Adrenal gland (tissue), 19 donors: ENCODE measurements at places on chromosomes 7 and 10. TPM values are rescaled to one million over a fixed set of nuclear protein-coding genes. Genes with fewer than 3 reads are reported as not detected.

DNA sequence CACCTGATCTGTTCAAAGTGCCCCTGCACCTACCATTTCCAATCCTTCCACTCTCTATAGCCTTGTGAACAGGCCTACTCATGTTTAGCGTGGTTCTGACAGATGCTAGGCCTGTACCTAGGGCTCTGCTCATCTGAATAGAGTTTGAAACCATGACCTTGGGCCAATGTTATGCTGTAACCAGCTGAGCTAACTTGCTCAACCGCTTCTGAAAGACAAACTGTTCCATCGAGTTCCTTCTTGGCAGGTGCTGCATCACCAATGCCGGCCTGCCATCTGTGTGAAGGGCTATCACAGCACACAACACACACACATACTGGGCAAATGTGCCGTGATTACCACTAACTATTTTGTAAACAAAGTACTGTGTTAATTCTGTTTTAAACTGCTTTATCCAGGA, 419.0 kb upstream of the GALNT17 start:
- DNase-seq, result no peak

KIF20B gene
- 8.2 TPM for total RNA-seq

- no peak for DNase-seq
These were observed 1024.8 kb downstream of the LRMDA start for GRCh38 chr10:76456197-76456596.

DNA sequence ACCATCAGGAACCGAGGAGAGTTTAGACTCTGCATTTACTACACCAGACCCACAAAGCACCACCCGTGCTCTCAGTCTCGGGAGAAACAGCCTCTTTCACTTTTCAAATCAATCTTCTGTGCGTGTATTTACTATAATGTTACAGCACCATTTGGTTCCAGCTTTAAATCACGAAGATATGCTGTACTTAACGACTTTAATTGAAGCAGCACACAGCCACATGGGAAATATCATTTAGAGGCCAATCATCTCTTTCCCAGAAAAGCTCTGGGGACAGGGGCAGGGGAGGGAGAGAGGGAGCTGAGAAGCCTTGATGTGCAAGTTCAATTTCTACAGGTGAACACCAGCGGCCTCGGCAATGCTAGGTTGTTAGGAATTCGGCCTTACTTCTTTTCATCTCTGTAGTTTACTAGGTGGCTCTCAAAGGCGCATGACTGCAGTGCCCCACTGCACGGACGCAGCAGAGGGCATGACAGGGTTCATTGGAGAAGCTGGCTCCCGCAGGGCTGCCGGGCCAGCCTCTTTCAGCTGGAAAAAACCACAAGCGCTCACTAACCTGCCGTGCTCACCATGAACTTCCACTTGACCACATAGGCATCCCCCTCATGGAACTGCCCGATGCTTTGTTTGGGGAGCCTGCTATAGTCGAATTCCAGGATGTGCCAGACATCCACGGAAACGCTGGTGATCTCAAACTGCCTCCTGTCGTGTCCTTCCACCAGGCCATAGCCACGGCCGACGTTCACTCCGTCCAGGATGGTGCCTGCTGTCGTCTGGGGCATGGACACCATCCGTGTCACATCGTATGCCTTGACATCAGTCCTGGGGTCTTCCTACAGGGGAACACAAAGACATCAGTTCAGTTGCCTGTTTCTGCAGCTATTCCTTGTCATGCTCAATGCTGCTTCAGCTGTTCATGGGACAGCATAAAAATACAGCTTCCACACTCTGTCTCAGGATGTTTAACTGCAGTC, 154.5 kb downstream of the SVIL start:
- no peak for DNase-seq

DNA sequence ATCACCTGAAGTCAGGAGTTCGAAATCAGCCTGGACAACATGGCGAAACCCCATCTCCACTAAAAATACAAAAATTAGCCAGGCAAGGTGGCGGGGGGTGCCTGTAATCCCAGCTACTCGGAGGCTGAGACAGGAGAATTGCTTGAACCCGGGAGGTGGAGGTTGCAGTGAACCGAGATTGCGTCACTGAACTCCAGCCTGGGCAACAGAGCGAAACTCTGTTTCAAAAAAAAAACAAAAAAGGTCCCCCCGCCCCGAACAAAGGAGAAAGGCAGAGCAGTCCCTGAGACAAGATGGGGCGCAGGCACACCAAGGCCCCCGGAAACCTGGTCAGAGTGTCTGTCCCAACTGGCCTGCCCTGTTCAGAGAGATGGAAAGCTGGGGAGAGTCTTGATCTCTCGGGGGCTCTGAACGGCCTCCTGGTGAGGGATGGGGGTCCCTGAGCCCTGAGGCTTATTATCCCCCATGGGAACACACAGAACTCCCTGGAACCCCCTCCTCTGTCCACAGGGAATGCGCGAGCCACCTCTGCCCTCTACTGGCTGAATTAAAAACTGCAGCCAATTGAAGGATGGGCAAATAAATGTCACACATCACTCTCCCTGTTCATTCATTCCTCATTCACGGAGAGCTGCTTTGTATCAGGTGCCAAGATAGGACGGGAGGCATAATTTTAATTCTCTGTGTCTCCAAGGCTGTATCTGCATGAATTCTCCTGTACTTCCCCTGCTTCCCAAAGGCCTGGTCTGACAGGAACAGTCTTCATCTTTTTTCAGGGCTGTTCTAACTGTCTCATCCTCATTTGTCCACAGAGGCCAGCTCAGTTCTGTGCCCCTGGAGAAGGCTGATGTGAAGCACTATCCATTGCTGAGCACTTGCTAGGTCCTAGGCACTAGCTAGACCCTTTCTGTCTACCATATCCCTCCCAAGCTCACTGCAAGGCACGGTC, 28.9 kb downstream of the MAT1A start:
- DNase-seq, result no peak

DNA sequence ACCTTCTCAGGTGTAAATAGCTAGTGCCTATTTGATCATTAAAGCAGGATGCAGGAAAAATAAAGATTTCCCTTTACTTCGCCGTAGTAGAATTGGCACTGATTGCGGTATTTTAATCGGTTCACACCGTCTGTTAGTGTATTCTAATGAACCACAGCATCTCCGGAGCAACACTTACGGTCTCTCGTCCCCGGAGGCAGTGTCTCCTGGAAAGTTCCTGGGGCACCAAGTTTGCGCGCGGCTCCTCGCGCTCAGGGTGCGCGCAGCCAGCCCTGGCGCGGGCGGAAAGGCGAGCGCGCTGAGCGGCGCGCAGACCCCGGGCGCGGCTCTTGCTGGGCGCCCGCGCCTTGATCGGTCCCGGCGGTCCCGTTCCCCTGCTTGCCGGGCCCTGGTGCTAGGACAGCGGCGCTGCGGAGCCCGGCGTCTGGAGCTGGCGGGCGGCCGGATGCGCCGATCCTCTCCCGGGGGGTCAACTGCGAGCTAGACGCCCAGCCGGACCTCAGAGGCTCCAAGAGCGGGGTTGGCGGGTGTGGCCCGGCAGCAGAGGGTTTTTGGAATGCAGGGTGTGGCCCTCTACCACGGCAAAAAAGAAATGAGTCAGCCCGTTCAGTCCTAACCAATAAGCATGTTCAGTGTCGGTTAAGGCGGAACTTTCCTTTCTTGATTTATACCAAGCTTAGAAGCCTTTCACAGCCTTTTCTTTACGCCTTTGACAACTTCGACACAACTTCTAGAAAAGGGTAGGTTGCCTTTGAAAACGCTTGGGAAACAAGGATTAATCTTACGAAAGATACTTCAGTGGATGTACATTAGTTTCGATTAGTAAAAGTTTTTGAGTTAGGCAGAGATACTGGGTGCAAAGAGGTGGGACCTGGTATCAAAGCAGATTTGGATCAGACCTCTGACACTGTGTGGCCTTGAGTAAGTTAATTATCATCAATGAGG, 166.8 kb upstream of the ASAH2 start:
- peak; percentile 78 for DNase-seq

DNA sequence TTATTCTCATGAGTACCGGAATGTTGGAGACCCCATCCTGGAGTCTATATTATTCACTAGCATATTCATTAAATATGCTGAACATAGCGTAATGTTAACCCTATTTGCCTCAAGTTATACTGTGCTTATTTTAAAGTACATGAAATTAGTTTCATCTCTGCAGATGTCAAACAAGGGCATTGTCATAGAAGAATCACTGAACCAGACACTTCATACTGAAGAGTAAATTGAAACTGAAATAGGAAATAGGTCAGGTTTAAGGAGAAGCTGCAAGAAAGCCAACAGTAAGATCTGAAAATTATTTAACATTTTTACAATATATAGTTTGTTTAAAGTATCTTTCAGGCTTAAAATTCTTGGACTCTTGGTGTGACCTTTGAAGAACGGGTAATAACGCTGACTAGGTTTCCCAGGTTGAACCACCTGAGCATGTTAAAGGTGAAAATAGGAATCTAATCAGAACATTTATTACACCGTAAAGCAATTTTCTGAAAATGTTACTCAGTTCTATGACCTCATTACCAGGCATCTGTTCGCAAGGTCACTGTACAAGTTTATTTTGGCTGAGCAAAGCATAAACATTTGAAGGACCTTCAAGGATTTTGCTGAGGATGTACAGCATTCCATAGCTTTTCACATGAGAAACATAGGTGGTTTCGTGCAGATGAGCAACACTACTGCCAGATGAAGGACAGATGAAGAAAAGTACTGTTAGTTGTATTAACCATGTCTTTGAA, 82.7 kb downstream of the REEP3 start:
- DNase-seq, result no peak

DNA sequence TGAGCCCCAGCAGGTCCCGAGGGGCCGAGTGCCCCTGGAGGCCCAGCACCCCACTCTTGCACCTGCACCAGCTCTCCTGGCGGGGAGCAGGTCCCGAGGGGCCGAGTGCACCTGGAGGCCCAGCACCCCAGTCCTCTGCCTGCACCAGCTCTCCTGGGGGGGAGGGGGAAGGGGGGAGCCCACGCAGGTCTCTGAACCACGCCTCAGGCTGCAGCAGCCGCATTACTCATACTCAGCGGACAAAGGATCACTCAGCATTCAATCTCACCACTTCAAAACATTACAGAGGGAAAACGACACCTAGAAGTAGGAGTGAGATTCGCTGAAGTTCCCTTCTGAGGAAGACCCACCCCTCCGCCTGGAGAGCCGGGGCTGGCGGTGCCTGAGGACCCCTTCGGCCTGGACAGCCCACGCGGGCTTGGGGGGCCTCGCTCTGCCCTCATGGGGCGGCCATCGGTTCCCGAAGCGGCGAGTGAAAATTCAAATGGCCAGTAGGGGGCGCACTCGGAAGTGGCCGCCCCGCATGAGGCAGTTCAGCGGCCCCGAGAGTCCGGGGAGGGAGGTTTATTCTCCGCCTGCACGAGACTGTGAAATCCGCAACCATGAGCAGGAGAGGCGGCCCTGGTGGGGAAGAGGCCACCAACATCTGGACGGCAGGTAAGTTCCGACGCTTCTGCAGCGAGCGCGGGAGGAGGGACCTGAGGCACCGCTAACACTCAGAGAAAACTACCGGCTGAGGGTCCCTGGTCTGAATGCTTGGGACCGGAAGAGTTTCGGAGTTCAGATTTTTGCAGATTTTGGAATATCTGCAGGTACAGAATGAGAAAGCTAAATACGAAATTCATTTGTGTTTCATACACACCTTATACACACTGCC, 1.1 kb upstream of the GPER1 start:
- DNase-seq, result peak; percentile 82

GRCh38 chr10:94251568-94251967, 111.2 kb downstream of the NOC3L start:
- DNase-seq, result no peak

- DNase-seq, result no peak
These were observed 96.6 kb upstream of the NPTX2 start for GRCh38 chr7:98520356-98520951.
